ENCODE measurements at places on chromosomes 7 and 10.

GRCh38 chr10:44233561-44234482 lies 151.1 kb downstream of the CXCL12 start:
- no peak for DNase-seq

GRCh38 chr7:131106681-131107336 lies 220.9 kb upstream of the MKLN1 start:
- peak; percentile 29 for DNase-seq

GRCh38 chr7:137618748-137619147 lies 228.0 kb downstream of the DGKI start:
- DNase-seq, result no peak

- no peak for DNase-seq
Measured at GRCh38 chr10:29585488-29585976, 49.2 kb downstream of the SVIL start.

- no peak for DNase-seq
Measured at GRCh38 chr7:148304083-148304335, 286.6 kb upstream of the C7orf33 start.

GRCh38 chr7:2979201-2979631 lies 64.5 kb downstream of the CARD11 start:
- DNase-seq, result no peak

- DNase-seq, result no peak
Measured at GRCh38 chr10:51522858-51523257, 176.5 kb downstream of the CSTF2T start.

GRCh38 chr7:22403344-22403743 lies 46.4 kb upstream of the RAPGEF5 start:
- no peak for DNase-seq

DNA sequence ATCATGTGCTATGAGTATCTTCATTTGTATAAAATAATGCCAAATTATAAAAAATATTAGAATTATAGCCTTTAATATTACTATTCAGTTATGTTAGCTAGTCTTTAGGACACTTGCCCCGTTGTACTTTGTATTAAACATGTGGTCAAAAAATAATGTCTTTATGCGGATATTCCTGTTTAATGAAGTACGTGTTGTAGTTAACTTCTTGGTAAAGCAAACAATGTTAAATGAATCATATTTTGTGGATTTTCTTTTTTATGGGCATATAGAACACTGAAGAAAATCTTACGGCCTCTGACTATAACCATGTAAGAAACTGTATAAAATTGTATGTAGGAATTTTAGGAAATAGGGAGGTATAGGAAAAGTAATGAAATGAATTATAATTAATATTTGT lies 14.3 kb downstream of the GLCCI1 start:
- no peak for DNase-seq

GRCh38 chr10:27884185-27884641 lies 114.7 kb downstream of the ODAD2 start:
- DNase-seq, result no peak

DNA sequence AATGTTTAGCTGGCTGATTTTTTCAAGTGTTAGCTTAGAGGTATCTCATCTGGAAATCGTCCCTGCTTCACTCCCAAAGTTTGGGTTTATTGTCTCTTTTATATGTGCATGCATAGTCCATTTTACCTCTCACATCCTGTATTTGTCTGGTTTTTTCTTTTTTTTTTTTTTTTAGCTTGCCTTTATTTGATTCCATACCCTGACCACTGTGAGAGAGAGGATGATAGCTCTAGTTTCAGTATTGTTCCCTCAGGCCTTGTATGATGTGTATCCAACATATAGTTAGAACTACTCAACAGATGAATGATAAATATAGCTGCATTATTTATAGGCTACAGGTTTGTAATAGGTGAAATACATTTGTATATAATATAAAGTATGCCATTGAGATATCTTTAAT lies 29.9 kb downstream of the PCGF5 start:
- no peak for DNase-seq

DNA sequence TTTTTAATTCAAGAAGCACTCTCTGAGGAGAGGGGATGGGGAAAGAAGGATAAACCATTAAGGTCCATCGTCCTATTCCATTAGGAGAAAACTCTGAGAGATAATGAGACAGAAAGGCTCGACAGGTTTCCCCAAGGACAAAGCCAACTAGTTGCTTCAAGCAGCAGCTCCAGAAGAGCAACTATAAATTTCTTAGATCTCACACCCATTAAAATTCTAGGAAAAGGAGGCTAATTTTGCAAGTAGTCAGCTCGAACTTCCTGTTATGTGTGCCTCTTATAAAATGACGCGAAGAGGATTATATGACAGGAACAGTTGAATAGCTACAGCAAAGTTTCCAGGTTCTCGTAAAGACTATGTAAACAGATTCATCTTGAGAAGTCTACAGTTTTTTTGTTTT lies 52.0 kb upstream of the ST8SIA6 start:
- DNase-seq, result no peak

GRCh38 chr10:28179006-28179742 lies 123.7 kb downstream of the MPP7 start:
- no peak for DNase-seq

DNA sequence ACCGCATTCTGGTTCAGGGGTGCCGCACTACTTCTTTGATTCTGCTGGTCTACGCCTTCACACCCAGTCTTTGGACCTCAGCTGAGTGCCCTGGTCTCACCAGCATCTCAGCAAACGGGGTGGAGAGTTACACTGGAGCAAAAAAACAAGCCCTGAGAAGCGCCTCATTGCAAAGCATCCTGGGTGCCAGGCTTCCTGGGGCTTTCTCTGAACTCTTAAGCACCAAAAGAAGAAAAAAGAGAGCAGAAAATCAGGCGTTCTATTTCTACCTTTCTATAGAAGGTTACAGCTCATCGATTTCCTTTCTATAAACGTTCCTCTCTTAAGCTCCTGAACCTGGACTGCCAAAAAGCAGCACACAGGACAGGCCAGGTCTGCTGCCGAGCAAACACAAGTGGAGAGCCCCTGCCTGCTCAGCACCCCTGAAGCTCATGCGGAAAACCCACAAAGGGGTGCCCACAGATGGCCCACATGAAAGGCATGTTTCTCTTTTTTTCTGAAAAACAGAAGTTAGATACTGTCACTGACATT lies 217.9 kb downstream of the SFMBT2 start:
- DNase-seq, result peak; percentile 14

GRCh38 chr10:47147186-47147585 lies 152.8 kb upstream of the GDF10 start:
- DNase-seq, result no peak
